ENCODE measurements at places on chromosomes 12 and 14. TPM values are rescaled to one million over a fixed set of nuclear protein-coding genes. Genes with fewer than 3 reads are reported as not detected.

Gene TAS2R42
- total RNA-seq, result not detected

Gene TAS2R8
- total RNA-seq, result 0.45 TPM

- no peak for DNase-seq
These were observed 19.8 kb upstream of the PZP start for GRCh38 chr12:9227950-9228349.

- no peak for DNase-seq
These were observed 298 bp downstream of the CTDSP2 start for GRCh38 chr12:57846285-57846576.

- peak; percentile 70 for DNase-seq
These were observed 121.1 kb downstream of the ANO6 start for GRCh38 chr12:45336762-45337596.

GRCh38 chr12:98863167-98863566, 218.1 kb downstream of the APAF1 start:
- no peak for DNase-seq

Gene ZNF384
- 39.4 TPM for total RNA-seq

DNA sequence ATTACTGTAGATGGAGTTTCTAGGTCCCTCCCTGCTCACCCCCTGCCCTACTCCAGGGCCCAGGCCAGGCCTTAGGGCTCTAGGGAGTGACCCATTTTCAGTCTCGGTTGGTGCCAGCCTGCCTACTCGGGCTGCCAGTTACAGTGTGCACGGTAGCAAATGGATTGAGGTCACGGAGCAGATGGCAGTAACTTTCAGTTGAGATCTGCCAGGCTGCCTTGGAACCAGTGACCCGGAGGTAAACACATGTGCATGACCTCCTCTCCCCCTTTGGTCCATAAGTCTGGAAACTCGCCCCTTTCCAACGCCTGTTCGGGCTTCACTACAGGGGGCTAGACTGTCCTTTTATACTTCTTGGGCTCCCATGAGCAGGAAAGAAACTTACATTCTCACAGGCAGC, 139.7 kb upstream of the TBX3 start:
- no peak for DNase-seq

- DNase-seq, result peak; percentile 15
These were observed 48.7 kb upstream of the ABCC9 start for GRCh38 chr12:21989819-21990412.

GRCh38 chr12:50901685-50902113, 50.6 kb upstream of the HIGD1C start:
- no peak for DNase-seq

GRCh38 chr12:43930032-43930431, 94.2 kb downstream of the TMEM117 start:
- no peak for DNase-seq

- peak; percentile 57 for DNase-seq
These were observed 1.0 kb upstream of the SOCS2 start for GRCh38 chr12:93571365-93571924.

Gene SPTB
- total RNA-seq, result 9.2 TPM

Gene SLC35F4
- total RNA-seq, result not detected

- peak; percentile 96 for DNase-seq
These were observed 138.5 kb downstream of the KICS2 start for GRCh38 chr12:64083285-64084210.

Gene APOLD1
- total RNA-seq, result 2.6 TPM

Gene BCAT1
- 45.3 TPM for total RNA-seq

Gene GPHB5
- not detected for total RNA-seq

DNA sequence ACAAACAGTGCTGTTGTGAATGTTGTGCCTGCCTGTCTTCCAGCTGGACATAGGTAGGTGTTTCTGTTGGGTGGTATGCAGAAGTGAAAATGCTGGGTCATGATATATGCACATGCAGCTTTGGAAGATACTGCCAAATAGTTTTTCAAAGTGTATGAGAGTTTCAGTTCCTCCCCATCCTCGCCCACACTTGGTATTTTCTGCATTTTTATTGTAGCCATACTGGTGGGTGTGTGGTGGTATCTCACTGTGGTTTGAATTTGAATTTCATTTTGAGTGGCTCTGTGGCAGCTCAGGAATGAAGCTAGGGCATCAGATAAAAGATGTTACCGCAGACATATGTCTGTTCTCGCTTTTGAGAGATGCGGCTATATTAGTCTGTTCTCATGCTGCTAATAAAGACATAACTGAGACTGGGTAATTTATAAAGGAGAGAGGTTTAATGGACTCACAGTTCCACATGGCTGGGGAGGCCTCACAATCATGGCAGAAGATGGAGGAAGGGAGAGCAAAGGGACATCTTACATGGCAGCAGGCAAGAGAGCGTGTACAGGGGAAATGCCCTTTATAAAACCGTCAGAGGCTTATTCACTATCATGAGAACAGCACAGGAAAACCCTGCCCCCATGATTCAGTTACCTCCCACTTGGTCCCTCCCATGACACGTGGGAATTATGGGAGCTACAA, 183.1 kb downstream of the CAND1 start:
- DNase-seq, result no peak

GRCh38 chr14:88955455-88955854, 131.0 kb downstream of the TTC8 start:
- no peak for DNase-seq

GRCh38 chr14:54737132-54737711, 165.4 kb downstream of the GCH1 start:
- DNase-seq, result peak; percentile 75

- DNase-seq, result no peak
These were observed 81.3 kb downstream of the VEZT start for GRCh38 chr12:95298916-95299315.

Gene LRP6
- 25.4 TPM for total RNA-seq

Gene TAS2R46
- 0.42 TPM for total RNA-seq

Gene AP5M1
- 18.9 TPM for total RNA-seq

DNA sequence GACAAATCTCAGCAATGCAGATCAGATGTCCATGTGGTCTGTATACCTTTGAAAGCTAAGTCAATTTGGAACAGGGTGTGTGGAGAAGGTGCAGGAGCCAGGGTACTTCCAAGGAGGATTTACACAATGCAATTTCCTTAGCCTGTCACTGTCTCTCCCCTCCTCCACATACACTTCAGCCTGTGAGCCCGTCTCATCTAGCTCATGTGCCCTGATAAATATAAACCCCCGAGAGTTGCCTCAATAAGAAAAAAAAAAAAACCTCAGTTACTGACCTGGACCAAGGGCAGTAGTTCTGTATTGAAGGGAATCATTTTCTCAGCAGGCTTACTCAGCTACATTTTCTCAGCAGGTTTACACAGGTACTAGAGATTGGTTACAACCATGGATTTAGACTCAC, 132.1 kb upstream of the PELI2 start:
- DNase-seq, result no peak

DNA sequence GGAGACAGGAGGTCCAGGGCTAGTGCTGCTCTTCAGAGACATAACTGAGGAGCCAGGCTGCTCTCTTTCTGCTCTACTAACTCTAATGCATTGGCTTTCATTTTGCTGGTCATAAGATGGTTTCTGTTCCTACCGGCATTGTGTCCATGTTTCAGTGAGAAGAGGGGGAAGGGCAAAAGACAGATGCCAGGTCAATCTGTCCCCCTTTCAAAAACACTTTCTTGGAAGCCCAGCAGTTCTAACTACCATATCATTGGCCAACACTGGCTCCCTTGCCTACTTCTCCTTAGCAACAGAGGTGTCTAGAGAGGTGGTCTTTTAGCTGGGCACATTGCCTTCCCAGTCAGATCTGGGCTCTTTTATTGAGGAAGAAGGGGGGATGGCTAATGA, 63.9 kb downstream of the TGFB3 start:
- no peak for DNase-seq

Gene NELL2
- total RNA-seq, result 7.9 TPM

DNA sequence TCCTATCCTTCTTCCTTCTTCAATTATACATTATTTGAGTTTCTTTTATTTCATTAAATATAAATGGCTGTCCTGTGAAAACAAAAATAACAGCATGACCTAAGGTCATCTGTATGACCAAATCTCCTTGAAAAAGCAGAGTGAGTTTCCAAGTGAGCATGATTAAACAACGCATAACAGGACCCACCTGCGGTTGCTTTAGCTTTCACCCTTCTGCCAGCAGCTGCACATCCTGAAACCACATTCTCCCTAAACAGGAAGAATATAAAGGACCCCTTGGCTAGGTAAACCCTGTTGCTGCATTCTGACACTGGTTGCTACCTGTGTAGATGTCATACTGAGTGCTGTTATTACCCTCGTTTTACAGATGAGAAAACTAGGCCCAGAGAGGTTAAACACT, 42.8 kb upstream of the CPM start:
- DNase-seq, result no peak

Gene CLMN
- 1.3 TPM for total RNA-seq

GRCh38 chr14:21852775-21853174, 179.2 kb upstream of the OR4E1 start:
- DNase-seq, result no peak

GRCh38 chr14:101878211-101878821, 86.1 kb upstream of the DYNC1H1 start:
- DNase-seq, result no peak

Gene KRT6C
- total RNA-seq, result not detected

- DNase-seq, result peak; percentile 53
These were observed 1.3 kb downstream of the CHST11 start for GRCh38 chr12:104457746-104458693.

- no peak for DNase-seq
These were observed 3.9 kb upstream of the B4GALNT3 start for GRCh38 chr12:455821-456220.

DNA sequence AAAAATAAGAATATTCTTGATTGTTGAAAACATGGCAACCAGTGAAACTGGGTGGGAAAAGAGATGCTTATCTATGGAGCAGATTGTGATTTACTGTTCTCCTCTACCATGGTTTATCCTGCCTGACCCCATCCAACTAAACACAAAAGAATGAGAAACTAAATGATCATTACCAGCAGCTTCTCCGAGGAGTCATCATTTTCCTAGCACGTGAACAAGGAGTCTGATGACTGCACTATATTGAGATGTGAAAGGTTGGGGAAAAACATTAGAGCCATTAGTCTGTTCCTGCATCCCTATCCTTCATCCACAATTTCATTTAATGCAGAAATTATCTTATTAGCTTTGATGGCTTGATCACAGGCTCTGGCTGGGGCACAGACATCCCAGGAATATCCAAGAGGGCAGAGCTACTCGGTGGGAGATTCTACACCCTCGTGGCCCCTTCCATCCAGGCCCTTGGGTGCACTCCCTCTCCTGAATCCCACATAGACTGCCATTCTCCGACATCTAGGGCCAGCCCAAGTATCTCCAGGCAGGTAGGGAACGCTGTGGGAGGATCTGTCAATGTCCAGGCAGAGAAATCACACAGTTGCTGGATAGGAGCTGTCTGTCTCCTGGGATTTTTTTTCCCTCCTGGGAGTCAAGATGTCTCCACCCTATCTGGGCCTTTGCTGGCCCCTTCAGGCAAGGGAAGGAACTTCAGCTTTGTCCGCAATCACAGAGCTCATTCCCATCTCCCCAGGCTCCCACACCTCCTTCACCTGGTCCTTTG, 43.3 kb upstream of the DHRS4 start:
- peak; percentile 76 for DNase-seq

Gene DNAH10
- total RNA-seq, result 0.77 TPM

GRCh38 chr12:29071099-29071498, 78.0 kb upstream of the FAR2 start:
- DNase-seq, result no peak

DNA sequence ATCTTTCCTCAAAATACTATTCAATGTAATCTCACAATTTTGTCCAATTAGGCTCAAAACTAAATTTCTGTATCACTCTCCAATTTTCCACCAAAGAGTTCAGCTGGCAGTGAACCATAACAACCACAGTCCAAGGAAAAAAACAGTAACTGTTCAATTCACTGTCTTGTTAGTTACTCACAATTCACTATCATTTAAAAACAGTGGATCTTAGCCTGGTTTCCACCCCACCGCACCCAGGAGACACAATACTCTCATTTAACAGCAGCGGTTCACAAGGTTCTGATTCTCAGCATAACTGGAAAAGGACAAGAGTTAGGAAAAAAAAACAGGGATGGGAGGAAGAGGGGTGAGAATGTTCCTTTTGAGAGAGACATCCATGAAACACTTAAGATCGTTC, 40.5 kb downstream of the MED13L start:
- no peak for DNase-seq

Gene GLIPR1L1
- not detected for total RNA-seq

Gene ADGRD1
- total RNA-seq, result 58.8 TPM

GRCh38 chr12:123075087-123075645, 75.7 kb downstream of the PITPNM2 start:
- DNase-seq, result no peak

DNA sequence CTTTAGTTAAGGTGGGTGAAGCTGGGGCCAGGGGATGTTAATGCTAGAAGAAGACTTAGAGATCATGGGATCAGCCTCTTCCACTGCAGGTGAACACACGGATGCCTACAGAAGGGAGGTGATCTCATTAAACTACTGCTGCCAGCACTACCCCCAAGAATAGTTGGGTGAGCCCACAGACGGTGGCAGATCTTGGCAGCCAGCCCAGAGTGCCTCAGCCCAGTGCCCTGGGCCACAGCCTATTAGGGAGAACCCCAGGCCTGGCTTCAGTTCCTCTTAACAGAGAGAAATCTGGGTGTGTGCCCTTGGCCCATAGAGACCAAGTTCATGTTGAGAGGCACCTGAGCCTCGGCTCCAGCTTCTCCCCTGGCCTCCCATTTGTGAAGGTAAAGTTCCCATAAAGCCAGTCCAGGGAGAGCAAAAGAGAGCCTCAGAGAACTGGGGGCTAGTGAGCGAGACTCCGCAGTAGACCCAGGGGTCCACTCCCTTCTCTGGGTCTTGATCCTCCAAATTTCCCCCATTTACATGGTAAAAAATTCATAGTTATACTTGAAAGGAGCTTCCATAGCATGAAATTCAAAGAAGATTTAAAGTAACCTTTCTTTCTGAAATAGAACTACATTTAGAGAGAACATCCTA, 125.0 kb upstream of the CCND2 start:
- DNase-seq, result no peak

GRCh38 chr14:29085546-29085945, 319.0 kb downstream of the FOXG1 start:
- peak; percentile 14 for DNase-seq

DNA sequence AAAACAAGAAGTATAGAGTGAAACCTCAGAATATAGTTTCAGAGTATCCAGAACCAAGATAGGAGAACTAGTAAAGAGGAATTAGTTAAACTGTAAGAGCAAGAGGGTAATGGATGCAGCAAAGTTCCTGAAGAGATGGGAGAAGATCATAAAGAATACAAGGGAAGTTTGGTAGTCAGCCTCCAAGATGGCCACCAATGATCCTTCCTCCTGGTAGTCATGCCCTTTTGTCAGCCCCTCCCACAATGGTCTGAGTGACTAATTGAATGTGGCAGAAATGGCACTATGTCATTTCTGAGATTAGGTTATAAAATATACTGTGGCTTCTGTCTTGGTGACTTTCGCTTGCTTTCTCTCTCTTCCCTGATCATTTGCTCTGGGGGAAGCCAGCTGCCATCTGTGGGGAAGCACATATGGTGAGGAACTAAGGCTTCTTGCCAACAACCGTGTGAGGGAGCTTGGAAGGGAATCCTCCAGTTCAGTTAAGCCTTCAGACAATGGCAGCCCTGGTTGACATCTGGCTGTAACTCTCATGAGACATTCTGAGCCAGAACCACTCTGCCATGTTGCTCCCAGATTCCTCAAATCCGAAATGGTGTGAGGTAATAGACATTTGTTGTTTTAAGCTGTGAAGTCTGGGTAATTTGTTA, 55.3 kb upstream of the AMN1 start:
- DNase-seq, result no peak
